ENCODE measurements at places on chromosomes 1 and 21.

- no peak for DNase-seq
Measured at GRCh38 chr1:33093004-33093403, 12.1 kb downstream of the AZIN2 start.

DNA sequence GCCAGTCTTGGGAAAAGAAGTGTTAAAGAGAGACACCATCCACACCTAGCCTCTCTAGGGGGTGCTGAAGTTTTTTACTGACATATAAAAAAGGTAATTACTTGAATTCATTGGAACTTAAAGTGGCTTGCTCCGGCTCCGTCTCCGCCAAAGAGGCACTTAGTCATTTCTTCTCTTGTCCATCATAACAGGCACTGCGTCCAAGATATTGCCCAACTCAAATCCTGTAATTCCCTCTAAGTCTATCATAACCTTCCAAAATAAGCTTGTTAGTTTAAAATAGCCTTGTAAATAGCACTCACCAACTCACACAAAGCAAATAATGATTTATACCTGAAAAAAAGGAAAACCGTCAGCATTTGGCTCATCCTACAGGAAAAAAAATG is 160.5 kb downstream of the ZBTB18 start:
- no peak for DNase-seq

DNA sequence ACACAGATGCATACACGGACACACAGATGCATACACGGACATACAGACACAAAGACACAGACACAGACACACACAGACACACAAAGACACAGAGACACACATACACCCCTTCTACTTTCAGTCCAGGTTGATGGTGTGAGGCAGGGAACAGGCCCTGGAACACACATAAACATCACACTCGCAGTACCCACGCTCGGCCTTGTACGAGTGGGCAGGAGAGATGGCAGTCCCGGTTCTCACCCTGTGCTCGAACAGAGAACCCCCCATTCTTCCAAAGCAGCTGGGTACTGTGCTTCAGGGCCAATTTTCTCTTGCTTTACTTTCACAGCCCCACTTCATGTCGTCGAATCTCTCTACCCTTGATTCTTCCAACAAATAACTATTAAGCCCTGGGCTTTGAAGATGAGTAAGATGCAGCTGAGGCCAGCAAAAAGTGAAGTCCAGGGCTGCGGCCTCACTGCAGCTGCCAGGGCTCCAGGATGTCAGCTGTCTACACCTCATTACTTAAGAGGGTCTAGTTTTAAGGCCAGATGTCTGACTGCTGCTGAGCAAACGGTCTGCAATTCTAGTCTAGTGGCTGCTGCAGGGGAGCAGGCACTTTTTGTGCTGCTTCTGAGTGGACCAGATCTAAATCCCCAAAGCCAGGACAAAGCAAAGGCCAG is 90.1 kb downstream of the PGBD5 start:
- no peak for DNase-seq

DNA sequence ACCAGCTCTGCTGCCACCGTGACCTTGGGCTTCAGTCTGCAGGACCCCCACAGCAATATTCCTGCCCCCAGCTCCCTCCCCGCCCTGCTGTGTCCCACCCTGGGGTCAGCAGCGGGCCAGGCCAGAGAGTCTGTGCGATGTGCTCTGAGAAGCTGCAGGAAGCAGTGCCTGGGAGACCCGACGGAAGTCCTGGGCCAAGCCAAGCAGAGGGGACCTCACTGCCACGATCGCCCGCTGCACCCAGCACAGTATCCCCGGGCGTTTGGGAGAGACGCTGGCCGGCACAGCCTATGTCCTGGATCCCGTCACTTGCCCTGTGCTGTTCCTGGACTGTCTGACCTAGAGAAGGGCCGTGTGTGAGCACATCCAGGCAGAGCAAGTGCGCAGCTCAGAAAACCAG is 106.6 kb upstream of the TTC34 start:
- DNase-seq = no peak

GRCh38 chr1:204730826-204731459 is 45.4 kb upstream of the LRRN2 start:
- no peak for DNase-seq

Measured in COLO829 (cell line).